Mesendoderm (in vitro differentiated cells): ENCODE measurements at places on chromosomes 1 and 21.

DNA sequence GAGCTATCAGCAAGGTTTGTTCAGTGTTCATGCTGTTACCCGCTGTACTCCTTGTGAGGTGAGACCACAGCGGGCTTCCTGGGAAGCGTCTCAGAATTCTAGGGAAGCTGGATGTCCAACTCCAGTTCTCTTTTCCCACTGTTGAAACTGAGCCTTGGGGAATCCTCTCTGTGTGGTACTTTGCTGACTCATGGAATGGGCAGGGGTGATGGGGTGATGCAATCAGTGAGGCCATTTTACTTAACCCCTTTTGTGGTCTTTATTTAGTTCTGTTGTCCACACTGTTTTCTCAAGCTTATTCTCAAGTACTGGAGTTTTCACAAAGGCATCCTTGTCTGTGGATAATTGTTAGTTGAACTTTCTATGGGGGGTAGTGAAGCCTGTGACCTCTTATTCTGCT, 42.6 kb downstream of the ACKR1 start:
- DNase-seq, result no peak

GRCh38 chr21:29287383-29287782, 11.3 kb upstream of the BACH1 start:
- DNase-seq, result no peak

DNA sequence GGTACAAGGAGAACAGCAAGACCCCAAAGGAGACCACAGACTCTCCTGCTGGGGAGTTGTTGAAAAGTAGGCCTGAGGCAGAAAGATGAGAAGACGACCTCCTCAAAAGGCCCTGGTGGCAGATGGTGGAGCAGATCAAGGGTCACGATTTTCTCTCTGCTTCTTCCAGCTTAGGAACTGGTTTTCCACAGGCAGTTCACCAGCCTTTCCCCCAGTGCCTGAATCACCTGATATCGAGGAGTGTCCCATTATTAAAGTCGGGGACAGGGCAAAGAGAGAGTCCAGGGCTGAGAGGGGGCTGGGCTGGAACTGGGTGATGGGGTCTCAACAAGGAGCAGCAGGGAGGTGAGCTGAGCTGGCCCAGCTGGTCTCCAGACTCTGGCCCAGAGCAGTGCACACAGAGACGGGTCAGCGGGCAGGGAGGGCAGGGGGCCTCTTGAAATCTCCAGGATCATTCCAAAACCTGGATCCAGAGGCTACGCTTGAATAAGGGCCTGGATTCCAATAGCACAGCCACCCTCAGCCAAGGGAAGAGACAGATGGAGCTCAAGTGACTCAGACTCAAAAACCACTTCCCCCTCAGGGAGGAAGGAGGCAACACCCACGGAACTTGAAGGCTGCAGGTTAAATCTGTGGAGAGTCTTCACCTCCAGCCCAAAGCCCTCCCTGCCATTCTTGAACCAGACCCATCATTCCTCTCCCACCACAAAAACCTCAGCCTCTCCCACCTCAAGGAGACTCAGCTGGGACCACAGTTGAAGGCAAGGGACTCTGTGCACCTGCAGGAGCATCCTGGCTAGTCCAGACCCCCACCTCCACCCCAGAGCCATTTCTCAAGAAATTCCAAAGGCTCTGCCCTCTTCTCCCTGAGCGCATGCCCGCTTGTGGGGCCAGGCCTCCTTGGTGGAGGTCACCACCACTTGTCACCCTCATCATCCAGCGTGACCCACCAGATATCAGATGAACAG, at the start of gene S100A5:
TSS of gene S100A5 (minus strand) at position 541 of the 968 bp plus-strand sequence. CDS start 743 bp downstream, outside the sequence.
- no peak for DNase-seq

DNA sequence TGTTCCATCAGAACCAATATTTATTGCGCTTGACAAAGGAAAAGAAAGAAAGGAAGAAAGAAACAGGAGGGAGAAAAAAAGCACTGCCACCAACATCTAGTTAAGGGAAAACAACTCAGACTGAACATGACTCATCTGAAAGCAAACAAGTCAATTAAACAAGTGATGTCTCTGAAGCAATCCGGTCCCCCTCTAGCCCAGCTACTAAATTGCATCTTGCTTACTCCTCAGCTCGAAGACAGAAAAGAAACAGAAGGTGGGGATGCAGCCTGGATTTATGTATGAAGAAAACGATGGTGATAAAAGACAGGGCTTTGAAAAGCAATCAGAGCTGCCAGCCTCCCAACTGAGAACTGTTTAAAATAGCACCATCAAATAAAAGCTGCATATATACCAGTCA, 188.2 kb downstream of the OMA1 start:
- DNase-seq, result peak; percentile 18

GRCh38 chr1:218948446-218948845, 225.2 kb upstream of the LYPLAL1 start:
- DNase-seq, result no peak

DNA sequence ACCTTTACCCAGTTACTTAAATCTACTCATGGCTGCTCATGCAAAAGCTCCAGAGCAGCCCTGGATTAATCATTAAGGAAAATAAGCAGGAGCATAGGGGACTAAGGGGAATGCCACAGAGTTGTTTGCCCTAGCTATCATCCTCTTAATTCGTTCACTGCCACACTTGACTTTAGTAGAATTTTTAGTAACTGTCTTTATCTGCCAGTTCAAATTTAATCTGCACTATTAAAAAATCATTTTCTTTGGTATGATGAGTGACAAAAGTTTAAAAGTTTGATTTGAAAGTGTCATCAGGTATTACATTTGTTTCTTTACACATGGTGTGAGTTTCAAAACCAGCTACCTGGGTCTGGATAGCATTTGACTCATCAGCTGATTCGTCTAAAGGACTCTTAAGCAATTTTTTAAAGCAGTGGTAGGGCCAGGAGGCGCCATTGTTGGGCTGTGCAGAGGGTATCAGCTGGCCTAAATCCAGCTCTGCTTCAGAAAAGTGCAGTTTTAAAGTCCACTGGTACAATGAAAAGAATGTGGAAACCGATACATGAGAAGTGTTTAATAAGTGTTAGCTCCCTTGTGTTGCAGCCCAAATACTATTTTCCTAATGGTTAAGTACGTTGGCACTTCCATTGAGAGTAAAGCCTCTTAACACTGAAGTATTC, 69.9 kb upstream of the DR1 start:
- DNase-seq, result no peak

DNA sequence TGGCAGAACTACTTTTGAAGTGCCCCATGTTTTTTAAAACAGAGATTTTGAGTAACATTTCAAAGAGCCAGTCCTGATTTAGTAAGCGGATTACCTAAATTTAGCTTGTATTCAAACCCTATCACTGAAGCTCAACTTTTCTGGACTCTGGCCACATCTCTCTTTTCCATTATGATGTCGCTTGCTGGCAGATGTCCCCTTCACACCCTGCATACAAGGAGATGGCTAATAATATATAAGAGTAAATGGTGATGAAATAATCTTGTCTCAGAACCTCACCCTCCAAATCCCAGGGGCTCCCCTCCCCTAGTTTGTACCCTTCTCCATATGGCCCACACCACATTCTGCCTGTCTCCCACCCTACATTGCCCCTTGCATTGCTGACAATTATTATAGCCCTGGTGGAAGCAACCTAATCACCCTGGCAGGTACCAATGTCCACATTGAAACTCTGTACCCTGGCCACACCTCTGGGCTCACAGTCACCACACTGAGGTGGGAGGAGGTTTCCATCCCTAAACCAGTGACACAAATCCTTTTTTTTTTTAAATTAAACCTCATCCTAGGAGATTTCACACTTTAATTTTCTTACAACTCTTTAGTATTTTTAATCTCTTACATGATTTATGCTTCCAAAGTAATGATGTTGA, 106.0 kb upstream of the SYT6 start:
- no peak for DNase-seq

DNA sequence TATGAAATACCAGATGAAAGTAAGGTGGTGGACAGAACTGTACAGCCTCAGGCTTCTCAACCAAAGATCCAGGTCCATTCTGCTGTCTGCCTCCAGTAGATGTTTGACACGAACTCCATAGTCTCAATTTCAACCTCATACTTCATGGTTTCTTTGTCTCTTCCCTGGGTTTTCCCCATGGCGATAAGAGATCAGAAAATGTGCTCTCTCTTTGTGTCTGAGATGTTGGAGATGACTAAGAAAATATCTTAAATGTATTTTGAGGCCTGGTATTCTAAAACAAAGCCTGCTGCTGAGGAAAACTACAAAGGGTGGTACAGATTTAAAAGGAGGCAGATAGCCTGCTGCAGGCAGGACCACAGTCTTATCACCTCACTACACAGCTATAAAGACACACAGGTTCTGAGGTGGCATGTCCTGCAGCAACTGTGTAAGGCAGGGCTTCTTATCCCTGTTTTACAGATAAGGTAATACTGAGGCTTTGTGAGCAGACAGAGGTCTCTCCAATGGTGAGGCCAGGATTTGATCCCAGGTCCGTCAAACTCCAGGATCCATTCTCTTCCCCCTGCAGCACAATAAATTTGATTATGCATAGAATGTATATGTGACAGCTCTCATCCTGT, 40.0 kb upstream of the CACNA1E start:
- DNase-seq, result no peak

DNA sequence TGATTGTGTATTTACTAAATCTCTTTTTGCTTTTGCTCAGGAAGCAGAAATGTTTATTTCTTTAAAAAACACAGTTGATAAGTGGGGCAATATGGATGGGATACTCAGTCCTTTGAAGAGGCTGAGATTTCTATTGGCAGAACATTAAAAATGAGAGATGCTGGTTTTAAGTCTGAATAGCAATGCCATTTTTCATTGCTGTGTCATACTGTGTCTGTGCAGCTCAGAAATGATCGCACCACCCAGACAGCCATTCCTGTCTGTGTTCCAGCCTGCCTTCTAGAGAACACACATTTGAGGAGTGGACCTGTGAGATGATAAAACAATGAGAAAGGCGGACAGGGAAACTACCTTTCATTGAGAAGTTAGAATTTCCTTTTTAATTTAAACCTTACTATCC, 231.2 kb upstream of the USP24 start:
- DNase-seq, result no peak

- no peak for DNase-seq
Measured at GRCh38 chr21:38987633-38988508, 182.1 kb downstream of the ETS2 start.

DNA sequence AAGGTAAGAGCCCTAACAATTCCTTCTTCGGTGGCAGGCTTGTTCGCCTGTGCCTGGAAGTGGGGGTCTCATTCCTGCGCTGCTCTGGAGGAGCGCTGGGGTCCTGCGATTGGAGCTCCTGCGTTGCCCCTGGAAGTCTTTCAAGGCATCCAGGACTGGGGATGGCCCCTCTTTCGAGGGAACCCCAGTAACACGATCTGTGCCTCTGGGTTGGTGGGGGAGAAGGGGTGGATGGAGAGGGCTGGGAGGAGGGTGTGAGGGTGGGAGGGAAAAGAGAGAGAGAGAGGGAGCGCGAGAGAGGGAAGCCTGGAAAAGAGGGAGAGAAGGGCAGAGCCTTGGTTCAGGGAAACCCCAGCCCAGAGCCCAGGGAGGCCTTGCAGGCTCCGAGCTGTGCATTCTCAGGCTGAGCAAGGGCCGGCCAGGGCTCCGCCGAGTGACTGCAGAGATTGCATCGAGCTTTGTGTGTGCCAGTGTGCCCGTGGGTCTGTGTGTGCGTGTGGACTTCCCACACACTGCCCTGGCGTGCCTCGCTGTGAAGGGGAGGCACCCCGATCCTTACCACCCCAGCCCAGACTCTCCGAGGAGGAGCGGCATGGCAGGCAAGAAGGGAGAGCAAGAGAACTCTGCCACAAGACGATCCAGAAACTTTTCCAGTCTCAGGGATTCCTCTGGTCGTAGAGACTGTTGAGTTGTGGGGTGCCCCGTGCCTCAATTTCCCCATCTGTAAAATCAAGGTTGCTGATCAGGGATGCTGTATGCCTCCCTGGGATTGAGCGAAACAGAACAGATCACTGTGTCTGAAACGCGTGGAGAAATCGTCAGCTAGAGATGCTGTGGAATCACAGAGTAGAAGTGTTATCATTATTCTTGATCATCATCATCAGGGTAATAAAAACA, 619 bp downstream of the BCL9 start:
- peak; percentile 76 for DNase-seq

GRCh38 chr1:201103666-201104065, 8.6 kb downstream of the CACNA1S start:
- no peak for DNase-seq

- peak; percentile 75 for DNase-seq
Measured at GRCh38 chr21:41957991-41958766, 4.4 kb upstream of the C2CD2 start.

- peak; percentile 76 for DNase-seq
Measured at GRCh38 chr1:223031733-223032601, 111.1 kb downstream of the TLR5 start.

DNA sequence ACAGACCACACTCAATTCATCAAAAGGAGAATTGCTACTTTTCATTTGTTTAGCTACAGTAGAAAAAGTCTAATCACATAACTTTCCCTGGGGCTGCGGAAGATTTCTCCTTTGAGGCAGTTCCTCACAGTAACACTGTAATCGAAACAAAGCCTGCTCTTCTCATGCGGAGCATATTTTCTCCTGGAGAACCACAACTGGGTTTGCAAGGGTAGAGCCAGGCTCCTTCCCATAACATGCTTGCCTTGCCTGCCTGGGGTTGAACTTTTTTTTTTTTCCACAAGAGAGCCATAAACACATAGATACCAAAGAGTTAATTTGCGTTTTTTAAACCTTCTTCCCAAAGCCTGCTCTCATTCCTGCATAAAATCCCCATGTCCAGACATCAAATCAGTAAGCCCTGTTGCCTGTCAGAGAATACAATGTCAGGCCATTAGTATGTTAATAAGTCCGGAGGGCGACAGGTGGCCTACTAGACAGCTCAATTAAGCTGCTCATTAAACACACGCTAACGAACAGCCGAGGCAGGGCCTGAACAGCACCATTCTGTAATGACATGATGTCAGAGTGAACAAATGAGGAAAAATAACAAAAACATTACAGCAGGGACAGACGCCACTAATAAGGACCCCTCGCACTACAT, 107.1 kb upstream of the OLIG2 start:
- DNase-seq, result peak; percentile 28

DNA sequence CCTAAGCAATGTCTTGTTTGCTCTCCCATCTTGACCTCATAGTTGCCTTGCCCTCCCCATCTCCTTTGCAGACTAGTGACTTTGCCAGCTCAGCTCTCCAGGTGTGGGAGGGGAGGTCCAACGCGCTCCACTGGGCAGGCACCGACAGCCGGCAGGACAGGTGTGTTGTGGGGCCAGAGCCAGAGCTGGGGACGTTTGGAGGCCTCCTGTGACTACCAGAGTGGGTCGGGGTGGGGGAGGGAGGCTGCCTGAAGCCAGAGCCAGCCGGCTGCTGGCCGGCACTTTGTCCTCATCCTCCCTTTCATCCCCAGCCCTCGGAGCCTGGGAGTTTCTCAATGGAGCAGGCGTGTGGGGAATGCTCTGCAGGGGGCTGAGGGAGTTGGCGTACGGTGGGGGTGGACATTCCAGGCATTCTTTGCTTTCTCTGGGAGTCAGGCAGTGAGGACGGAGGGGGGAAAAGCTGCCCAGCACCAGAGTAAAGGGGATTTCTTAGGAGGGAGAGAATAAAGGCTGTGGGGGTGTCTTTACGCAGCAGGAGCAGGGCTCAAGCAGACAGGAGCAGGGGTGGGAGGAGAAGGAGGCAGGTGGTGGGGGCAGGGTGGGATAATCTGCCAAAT, 20.2 kb downstream of the NUAK2 start:
- peak; percentile 100 for DNase-seq

- no peak for DNase-seq
Measured at GRCh38 chr1:218895064-218895587, 278.6 kb upstream of the LYPLAL1 start.
